CD4-positive, alpha-beta T cell (primary cell): ENCODE measurements at places on chromosomes 3 and 15. TPM values are rescaled to one million over a fixed set of nuclear protein-coding genes. Genes with fewer than 3 reads are reported as not detected.

- peak overlapping the region; percentile 18 for H3K4me3 ChIP-seq
- H3K27ac ChIP-seq, result peak overlapping the region; percentile 81
- H3K36me3 ChIP-seq, result peaks cover 4% of the 10 kb centered on the region
Measured at GRCh38 chr3:114307832-114308231, 14.0 kb downstream of the TIGIT start.

- H3K36me3 ChIP-seq, result no peaks in the 10 kb centered on the region
- no peak overlapping the region for H3K27ac ChIP-seq
- no peaks in the 10 kb centered on the region for H3K27me3 ChIP-seq
- H3K4me1 ChIP-seq, result peaks cover 3% of the 10 kb centered on the region
- H3K4me3 ChIP-seq, result no peak overlapping the region
Measured at GRCh38 chr3:123757281-123757940, 126.7 kb downstream of the MYLK start.

The FSTL1 gene
- not detected for total RNA-seq

- no peak overlapping the region for H3K27ac ChIP-seq
- H3K27me3 ChIP-seq, result peaks cover 17% of the 10 kb centered on the region
- no peaks in the 10 kb centered on the region for H3K4me1 ChIP-seq
- no peak overlapping the region for H3K4me3 ChIP-seq
Measured at GRCh38 chr15:80837006-80837405, 57.8 kb downstream of the CEMIP start.

The CYP8B1 gene
- total RNA-seq, result not detected

DNA sequence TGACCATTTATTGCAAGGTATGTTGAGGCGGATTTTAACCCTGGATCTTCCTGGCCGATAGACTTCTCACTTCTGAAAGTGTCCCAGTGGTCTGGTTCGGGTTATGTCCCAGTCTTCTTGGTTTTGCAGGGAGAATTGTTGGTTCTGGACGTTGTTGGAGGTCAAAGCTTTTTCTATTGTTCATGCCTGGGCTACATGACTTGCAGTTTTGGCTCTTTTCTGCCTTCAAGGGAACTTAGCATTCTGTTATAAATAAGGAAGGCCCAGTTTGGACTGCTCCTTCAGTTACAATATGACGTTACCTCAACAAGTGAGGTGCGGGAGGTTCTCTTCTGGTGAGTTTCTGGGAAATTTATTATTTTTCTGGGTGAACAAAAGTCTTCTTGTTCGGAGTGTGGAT lies 614.3 kb downstream of the DIPK2A start:
- H3K4me3 ChIP-seq, result no peak overlapping the region
- no peak for DNase-seq
- H3K4me1 ChIP-seq, result no peaks in the 10 kb centered on the region
- no peaks in the 10 kb centered on the region for H3K36me3 ChIP-seq
- H3K27me3 ChIP-seq, result no peaks in the 10 kb centered on the region
- H3K27ac ChIP-seq, result no peak overlapping the region

GRCh38 chr15:48861813-48862431 lies 16.0 kb upstream of the EID1 start:
- H3K36me3 ChIP-seq, result no peaks in the 10 kb centered on the region
- no peak overlapping the region for H3K4me3 ChIP-seq
- H3K27me3 ChIP-seq, result no peaks in the 10 kb centered on the region
- peak; percentile 28 for DNase-seq
- no peak overlapping the region for H3K27ac ChIP-seq

DNA sequence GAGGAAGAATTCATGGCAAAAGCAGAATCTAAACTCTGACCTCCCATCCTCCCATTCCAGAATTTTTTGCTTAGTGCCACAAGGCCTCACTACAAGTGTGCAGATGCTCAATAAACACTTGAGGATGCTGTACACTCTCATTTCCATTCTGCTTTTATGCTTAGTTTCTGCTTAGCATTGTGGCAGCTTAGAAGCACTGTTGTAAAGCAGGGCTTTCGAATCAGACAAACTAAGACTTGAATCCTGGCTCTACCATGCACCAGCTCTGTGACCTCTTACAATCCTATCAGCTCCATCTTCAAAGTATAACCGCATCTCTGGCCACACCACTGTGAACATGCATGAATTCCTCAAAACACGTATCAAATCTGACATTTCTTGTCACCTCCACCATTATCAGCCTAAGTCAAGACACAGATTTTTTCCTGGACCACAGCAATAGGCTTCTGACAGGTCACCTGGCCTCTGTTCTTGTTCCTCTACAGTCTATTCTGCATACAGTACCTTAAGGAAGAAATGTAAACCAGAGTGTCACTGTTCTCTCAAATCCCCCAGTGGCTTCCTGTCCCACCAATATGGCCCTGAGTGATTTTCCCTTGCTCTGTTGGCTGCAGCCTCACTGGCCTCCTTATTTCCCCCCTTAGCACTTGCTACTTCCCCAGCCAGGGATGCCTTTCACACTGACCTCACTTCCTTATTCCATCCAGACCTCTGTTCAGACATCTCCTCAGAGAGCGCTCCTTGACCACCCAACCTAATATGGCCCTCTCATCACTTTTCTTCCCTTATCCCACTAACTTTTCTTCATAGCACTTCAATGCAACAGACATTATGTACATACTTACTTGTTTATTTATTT lies 8.1 kb upstream of the PHC3 start:
- no peak for DNase-seq
- no peaks in the 10 kb centered on the region for H3K36me3 ChIP-seq
- H3K4me1 ChIP-seq, result peaks cover 10% of the 10 kb centered on the region
- no peak overlapping the region for H3K27ac ChIP-seq
- H3K27me3 ChIP-seq, result no peaks in the 10 kb centered on the region

The TRAT1 gene
- 88.8 TPM for total RNA-seq

DNA sequence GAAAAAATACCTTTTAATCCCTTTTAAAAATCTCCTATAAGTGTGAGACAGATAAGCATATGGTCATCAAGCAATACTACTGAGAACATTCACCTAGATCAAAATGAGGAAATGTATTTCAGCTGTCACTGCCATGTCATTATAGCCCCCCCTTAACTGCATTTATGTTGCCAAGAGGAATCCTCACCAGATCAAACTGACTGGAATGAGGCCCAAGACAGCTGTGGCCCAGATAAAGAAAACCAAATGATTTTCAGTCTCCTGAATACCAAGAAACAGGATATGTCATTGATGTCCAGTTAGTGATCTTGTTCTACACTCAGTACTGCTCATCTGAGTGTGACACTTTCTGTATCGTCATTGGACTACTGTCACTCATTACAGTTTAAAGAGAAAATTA lies 35.1 kb upstream of the CPB1 start:
- DNase-seq, result no peak
- H3K36me3 ChIP-seq, result no peaks in the 10 kb centered on the region
- no peaks in the 10 kb centered on the region for H3K27me3 ChIP-seq
- no peak overlapping the region for H3K4me3 ChIP-seq
- no peaks in the 10 kb centered on the region for H3K4me1 ChIP-seq
- H3K27ac ChIP-seq, result no peak overlapping the region

GRCh38 chr3:39404943-39405686 lies 1.4 kb upstream of the RPSA start:
- DNase-seq, result no peak
- H3K27ac ChIP-seq, result no peak overlapping the region
- peaks cover 34% of the 10 kb centered on the region for H3K4me1 ChIP-seq
- no peak overlapping the region for H3K4me3 ChIP-seq

GRCh38 chr15:35104526-35105147 lies 19.5 kb upstream of the NANOGP8 start:
- no peaks in the 10 kb centered on the region for H3K27me3 ChIP-seq
- H3K4me1 ChIP-seq, result no peaks in the 10 kb centered on the region
- H3K36me3 ChIP-seq, result no peaks in the 10 kb centered on the region
- no peak for DNase-seq
- no peak overlapping the region for H3K27ac ChIP-seq

GRCh38 chr3:58433400-58434167 lies at the start of gene PDHB:
TSS of gene PDHB (minus strand) at chr3:58433832. CDS start at chr3:58433809, 23 bp downstream.
- H3K4me3 ChIP-seq, result peak within 1 kb of the TSS; percentile 93
- H3K27ac ChIP-seq, result peak within 1 kb of the TSS; percentile 79
- H3K27me3 ChIP-seq, result no peaks in the 10 kb centered on the region
- peak; percentile 85 for DNase-seq
- H3K4me1 ChIP-seq, result peaks cover 20% of the 10 kb centered on the region

DNA sequence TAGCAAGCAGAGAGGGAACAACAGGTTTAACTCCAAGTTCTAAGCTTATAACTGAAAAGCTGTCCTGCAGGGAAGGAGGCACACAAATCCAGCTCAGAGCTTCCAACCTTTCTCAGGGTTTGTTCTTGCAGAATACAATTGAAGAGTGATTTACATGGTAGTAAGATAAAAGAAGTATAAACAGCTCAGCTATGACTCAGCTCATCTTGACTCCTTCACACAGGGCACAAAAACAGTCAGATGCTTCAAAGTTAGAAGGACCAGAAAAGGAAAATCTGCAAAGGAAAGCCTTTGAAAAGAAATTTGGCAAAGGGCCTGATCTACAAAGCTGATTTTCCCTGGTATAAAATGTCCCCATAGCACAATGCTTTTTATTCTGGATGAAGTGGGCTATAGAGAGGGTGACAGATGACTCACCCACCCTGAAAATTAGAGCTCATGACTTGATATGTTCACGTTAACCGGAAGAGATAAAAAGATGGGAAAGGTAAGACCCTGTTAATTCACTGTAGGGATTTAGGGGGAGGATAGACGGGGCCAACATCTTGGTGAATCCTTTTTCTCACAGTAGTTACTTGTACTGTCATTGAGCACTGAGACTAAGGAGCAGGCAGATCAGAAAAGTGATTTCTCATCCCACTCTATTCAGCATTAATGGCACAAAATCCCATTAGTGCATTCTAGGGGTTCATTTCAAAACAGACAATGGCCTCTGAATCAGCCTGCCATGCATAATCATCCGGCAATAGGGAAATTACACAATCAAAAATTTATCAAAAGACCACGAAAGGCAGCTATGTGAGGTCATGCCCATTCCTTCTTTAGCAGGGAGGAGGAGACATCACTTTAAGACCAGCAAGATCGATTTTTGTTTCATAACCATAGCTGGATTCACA lies 143.5 kb downstream of the GAP43 start:
- DNase-seq, result no peak
- no peaks in the 10 kb centered on the region for H3K27me3 ChIP-seq
- H3K36me3 ChIP-seq, result no peaks in the 10 kb centered on the region
- no peak overlapping the region for H3K4me3 ChIP-seq
- H3K27ac ChIP-seq, result no peak overlapping the region
- no peaks in the 10 kb centered on the region for H3K4me1 ChIP-seq

GRCh38 chr15:38652998-38653397 lies 88.4 kb upstream of the RASGRP1 start:
- H3K36me3 ChIP-seq, result no peaks in the 10 kb centered on the region
- H3K4me1 ChIP-seq, result peaks cover 70% of the 10 kb centered on the region
- H3K27me3 ChIP-seq, result no peaks in the 10 kb centered on the region
- peak overlapping the region; percentile 31 for H3K4me3 ChIP-seq
- peak overlapping the region; percentile 49 for H3K27ac ChIP-seq
- peak; percentile 75 for DNase-seq

GRCh38 chr3:114686621-114687020 lies 392.8 kb downstream of the TIGIT start:
- no peak for DNase-seq
- H3K4me3 ChIP-seq, result no peak overlapping the region
- H3K4me1 ChIP-seq, result no peaks in the 10 kb centered on the region
- H3K36me3 ChIP-seq, result no peaks in the 10 kb centered on the region

DNA sequence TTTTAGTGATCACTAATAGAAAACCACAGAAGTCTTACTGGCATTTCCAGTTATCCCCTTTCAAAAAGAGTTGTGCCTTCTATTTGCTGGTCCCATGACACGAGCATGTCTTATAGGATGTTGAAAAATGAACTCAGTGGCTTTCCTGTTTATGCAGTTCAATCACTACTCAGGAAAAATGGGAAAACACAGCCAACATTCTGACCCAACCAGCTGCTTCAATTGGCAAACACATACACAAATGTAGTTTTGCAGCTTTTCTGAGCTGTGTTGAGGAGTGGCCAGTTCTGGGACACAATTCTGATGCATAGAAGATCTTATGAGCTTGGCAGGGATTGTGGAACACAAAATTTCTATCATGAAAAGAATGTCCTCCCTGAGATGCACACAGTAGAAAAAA lies 40.3 kb downstream of the FSTL1 start:
- DNase-seq, result no peak
- H3K4me3 ChIP-seq, result no peak overlapping the region
- H3K27me3 ChIP-seq, result no peaks in the 10 kb centered on the region
- no peaks in the 10 kb centered on the region for H3K4me1 ChIP-seq
- H3K36me3 ChIP-seq, result no peaks in the 10 kb centered on the region

- H3K4me1 ChIP-seq, result no peaks in the 10 kb centered on the region
- H3K36me3 ChIP-seq, result peaks cover 72% of the 10 kb centered on the region
- H3K4me3 ChIP-seq, result no peak overlapping the region
- DNase-seq, result no peak
Measured at GRCh38 chr3:100370756-100371155, 30.1 kb downstream of the TOMM70 start.

DNA sequence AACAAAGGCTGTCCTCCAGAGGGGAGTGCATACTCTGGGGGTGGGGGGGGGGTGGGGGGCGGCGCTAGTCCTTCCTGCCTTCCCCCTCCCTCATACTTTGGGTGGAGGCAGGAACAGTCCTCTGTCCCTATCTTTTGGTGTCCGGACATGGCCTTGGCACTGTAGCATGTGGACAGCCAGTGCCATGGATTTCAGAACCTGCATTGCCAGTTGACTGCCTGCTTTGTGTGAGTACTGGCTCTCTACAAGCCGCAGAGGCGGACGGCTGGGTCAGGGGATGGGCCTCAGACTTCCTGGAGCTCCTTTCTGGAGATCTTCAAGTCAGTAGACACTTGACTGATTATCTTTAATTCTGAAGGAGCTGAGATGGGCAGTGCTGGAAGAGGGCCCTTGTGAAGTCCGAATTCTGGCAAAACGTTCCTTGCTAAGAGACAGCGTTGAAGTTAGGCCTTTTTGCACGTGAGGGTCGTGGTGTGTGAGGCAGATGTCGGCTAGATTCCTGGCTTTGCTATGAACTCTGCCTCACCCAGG lies 2.5 kb downstream of the CLDN11 start:
- no peak for DNase-seq
- no peak overlapping the region for H3K4me3 ChIP-seq
- H3K4me1 ChIP-seq, result peaks cover 23% of the 10 kb centered on the region
- H3K27ac ChIP-seq, result no peak overlapping the region

DNA sequence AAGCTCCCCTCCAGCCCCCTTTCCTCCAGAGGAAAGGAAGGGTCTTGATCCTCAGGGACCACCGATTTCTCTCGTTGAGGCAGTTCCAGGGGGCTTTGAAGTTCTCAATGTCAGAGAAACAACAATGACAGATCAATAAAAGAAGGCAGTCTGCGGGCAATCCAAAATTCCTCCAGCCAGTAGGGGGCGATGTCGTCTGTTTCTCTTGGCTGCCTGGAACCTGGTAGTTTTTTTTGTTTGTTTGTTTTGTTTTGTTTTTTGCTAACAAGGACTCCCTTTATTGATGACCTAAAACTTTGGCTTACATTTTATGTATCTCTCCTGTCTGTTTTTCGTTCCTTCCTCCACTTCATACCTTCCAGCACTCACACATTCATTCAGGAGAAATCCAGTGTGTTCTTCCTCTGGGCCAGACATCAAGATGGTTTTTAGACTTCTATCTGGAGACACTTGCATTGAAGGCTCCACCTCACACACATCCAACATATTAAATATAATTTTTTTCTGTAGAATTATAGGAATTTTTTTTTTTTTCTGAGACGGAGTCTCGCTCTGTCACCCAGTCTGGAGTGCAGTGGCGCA lies 276.6 kb downstream of the RPLP1 start:
- H3K4me3 ChIP-seq, result no peak overlapping the region
- DNase-seq, result peak; percentile 65
- H3K36me3 ChIP-seq, result no peaks in the 10 kb centered on the region
- peaks cover 23% of the 10 kb centered on the region for H3K4me1 ChIP-seq

The SLC22A13 gene
- 0.19 TPM for total RNA-seq
